Omental fat pad (tissue), 4 donors: ENCODE measurements at places on chromosomes 3 and 15. TPM values are rescaled to one million over a fixed set of nuclear protein-coding genes. Genes with fewer than 3 reads are reported as not detected.

Gene GP5
- total RNA-seq: not detected

GRCh38 chr3:18207226-18207625 is 217.9 kb downstream of the SATB1 start:
- DNase-seq: no peak

Gene GLDN
- 31.5 TPM for total RNA-seq

DNA sequence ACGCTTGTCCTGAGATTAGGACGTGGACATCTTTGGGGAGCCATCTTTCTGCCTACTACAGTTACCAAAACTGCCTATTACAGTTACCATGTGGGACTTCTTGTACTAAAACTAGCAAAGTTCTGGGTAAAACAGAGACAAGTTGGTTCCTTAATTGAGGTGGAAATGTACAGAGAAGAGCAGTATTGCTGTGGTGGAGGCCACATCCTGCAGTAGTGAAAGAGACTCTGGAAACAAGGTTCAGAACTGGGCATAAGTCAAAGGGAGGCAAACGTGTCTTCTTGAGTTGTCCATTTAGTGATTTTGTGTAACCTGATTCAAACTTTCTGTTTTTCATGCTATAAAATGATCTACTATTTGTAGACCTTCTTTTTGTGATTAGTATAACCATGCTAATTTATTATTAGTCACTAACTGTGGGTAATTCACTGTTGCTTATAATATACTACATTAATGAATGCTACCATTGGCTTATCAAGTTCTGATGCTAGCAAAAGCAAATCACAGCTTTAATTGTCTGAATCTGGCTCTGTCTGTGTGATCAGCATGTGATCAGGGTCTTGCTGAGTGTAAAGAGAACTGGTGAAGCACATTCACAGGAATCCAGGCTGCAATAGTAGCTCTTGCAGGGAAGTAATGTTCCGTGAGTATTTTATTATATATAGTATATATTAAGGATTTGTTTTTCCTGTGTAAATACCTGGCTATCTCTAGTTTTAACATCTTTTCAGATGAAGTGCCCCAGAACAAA is 207.9 kb upstream of the GAP43 start:
- DNase-seq: no peak

Gene HCLS1
- 61.5 TPM for total RNA-seq

DNA sequence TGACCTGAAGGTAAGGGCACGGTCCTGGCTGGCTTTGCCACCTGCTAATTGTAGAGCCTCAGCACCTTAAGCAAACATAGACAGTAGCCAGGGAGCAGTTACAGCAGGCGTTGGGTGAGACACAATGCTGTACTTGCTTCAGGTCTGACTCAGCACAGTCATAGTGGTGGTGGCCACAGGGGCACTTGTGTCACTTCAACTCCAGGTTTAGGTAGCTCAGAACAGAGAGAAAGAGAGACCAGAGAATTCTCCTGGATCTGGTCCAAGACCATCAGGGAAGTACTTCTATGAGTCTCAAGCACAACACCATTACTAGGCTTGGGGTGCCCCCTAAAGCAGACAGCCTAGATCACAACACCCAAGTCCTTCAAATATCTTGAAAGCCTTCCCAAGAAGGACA is 204.4 kb downstream of the OTOL1 start:
- no peak for DNase-seq

- DNase-seq: no peak
Measured at GRCh38 chr15:96160800-96161199, 169.7 kb upstream of the NR2F2 start.

DNA sequence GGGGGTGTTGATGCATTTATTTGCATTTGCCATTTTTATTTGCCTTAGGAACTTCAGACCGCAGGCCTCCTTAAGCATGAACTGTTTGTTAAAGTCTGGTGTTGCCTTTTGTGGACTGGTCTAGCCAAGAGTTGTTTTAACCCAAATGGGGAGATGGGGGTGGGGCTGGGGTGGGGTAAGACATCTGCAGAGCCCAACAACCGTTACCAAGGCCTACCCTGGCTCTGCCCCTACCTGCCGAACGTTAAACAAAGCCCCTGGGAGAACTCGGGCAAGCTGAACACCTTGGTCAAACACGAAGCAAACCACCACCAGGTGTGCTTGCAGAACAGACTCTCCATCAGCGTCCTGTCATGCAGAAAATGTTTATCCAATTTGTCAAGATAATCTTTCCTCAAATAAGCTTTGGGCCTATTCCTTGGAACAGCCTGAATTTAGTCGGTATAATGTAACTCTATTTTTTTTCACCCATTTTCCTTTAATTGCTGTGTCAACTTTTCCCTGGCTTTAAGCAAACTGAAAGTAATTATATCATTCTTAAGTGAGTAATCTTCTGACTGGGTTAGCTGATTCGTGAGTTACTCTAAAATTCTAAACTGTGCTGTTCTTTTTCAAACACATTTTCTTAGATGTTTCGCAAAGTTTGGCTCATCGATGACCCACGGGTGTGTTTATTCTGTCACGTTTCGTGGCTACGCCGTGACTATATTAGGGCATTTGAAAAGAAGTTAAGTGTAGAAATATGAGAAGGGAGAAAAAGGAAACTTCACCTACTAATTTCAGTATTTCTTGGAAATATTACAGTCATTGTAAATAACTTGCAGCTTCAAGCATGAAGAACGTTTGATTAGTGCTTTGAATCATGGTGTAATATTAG is 127.6 kb downstream of the SOX2 start:
- DNase-seq: no peak

DNA sequence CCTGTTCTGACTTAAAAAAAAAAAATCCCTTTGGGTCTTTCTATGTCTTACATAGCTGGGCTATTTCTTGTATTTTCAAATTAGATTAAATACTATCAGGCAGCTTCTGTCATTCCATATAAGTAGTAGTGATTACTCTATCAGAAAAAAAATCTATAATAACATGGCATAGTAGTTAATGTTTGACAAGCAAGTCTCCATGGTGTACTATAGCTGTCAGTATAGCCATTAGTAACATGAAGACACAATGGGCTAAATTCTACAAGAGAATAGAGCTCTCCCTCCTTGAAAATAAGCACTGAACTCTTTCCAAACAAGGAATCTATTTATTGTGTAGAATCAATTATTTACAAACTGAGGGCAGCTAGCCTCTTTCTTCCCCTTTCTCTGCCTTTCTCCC is 19.4 kb upstream of the VEPH1 start:
- DNase-seq: no peak

DNA sequence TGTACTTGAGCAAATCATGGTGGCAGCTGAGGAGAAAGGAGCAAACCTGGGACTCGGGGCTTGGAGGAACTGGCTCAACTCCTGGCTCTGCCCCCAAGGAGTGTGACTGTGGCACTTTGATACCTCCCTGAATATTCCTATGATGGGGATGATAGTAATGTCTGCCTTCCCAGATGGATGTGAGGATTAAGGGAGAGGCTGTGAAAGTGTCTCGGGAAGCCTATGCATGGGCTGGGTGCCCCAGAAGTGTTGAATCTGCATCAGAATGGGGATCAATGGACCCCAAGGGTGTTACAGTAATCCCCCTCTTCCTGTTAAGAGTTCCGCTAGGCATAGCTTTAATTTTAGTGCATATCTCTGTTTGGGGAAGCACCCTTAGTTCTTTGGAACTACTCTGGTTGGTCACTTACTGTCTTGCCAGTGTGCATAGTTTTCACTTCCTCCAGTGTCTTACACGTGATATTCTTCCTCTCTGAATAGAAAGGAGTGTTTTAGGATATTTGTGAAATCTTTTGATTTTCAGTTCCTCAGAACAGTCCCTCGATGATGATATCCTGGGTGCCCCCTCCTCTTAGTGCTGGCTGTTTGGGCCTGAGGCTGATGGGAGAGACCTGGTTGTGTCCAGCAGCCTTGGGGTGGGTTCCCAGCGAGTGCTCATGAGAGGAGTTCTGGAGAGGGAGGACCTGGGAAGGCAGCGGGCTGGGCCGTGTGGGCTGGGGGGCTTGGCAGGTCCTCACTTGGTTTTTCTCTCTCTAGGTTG is 97.5 kb downstream of the CHDH start:
- DNase-seq: no peak

Gene SLC28A1
- not detected for total RNA-seq

DNA sequence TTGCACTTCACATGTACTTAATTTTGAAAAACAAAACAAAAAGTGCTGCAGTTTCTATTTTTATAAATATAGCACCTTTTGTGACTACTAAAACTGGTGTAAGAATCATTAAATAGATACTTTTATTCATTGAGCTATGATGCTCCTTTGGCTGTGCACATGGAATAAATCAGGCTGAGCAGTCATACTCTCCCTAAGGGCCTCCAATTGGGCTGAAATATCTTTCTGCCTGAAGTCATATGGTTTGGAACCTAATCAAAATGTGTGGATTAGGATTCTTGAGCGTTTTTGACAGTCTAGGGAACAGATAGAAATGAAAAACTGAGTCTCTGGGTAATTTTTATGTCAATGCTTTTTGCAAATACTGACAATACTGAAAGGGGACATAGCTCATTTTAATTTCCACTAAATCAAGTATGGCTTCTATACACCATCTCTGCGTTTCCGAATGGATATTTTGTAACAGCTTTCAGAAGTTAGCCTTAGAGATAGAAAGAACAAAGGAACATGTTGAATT is 392.2 kb upstream of the ROBO1 start:
- DNase-seq: no peak

DNA sequence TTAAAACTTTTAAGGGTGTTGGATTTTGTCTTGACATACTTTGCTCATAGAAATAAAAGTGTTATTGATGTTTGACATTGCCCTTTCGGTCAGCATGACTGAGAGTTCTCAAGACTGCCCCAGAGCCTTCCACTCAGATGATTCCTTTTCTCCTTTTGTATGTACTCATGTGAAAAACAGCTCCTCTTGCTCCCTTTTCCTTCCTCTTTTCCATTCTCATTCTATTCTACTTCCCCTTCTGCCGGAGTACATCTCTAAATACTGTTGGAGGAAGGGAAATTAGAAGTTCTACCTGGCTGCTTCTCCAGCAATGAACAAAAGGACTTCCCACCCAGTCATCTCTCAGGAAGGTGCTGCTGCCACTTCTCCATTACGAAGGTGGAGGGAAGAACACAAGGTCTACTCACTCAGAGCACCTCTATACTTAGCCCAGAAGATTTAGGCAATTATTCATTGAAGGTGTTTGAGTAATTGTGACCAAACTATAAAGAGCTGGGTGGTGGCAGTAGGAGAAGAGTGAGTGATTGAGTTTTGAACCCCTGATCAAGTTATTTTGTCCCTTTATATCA is 163.8 kb upstream of the MBNL1 start:
- no peak for DNase-seq

DNA sequence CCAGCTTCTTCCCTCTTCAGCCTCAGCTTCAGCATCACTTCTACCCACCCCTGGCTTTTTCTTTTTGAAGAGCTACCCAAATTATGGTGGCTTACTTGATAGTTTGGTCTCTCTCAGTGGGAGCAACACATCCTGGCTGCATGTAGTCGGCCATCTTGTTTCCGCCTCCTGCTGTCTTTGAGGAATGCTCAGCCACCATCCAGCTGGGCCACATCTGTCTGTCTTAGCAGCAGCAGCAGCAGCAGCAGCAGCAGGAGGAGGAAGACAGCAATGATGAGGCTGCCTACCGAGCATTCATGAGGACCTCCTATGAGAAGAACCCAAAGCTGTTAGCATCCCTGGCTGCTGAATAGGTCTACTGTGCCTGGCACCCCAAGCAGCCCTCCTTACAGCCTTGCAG is 19.7 kb downstream of the IL16 start:
- DNase-seq: no peak

- DNase-seq: no peak
Measured at GRCh38 chr3:48990636-48991469, 812 bp downstream of the P4HTM start.

Gene MRPL47
- total RNA-seq: 32.9 TPM

DNA sequence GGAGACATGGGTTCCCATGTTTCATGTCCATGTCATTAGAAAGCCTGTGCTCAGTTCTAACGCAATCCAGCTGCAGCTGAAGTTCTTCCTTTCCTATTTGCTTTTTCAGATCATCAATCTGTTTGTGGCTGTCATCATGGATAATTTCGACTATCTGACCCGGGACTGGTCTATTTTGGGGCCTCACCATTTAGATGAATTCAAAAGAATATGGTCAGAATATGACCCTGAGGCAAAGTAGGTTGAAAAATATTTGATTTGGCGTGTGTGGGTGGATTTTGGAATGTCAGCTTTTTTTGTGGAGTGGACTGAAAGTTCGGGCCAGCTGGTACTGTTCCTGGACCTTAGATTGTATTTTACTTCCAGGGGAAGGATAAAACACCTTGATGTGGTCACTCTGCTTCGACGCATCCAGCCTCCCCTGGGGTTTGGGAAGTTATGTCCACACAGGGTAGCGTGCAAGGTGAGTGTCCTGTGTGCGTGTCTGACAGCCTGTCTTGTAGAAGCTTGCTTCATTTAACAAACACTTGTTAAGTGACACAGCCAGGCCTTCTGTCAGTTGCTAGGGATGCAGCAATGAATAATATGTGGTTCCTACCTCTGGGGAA is 69.6 kb downstream of the CHDH start:
- DNase-seq: no peak

GRCh38 chr15:47587940-47588802 is 129.1 kb upstream of the SEMA6D start:
- no peak for DNase-seq

Gene PHLDB2
- total RNA-seq: 89.5 TPM

GRCh38 chr15:62841269-62841628 is 201.3 kb upstream of the TPM1 start:
- no peak for DNase-seq

Gene AMOTL2
- 99.0 TPM for total RNA-seq

Gene DPPA4
- total RNA-seq: 0.36 TPM

- DNase-seq: no peak
Measured at GRCh38 chr3:50242851-50243542, 7.0 kb downstream of the GNAI2 start.

DNA sequence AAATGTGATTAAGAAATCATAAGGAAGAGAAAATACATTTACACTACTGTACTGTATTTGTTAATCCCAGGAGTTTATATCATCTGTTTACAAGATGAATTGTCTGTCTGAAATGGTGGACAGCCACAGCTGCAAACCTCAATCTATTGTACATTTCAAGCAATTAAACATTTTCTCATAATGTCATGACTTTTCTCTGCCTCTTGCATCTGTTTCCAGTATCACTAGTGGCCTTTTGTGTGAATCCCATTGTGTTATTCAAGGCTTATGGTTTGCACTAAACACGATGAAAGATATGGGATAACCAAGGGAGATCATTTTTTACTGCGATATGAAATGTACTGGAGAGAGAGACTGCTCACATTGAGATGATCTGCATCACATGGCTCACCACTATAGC is 200.2 kb upstream of the LRRN1 start:
- no peak for DNase-seq

DNA sequence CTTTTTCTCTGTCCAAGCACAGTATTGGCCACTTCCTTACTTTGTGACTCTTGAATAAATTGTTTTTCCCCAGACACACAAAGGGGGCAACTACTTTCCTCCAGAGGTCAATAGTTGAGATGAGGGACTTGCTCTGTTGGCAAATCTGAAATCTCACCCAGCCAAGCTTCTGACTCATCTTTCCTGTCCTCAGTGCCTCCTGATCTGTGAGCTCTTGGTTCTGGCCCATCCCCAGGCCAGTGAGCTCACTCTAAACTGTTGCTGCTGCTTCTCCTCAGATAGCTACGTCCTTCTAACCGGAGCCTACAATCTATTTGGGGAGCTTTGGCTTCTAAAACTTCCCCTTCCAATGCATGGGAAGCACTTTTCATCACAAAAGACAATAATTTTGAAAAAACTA is 50.0 kb upstream of the NMD3 start:
- DNase-seq: no peak

GRCh38 chr3:45106874-45107273 is 39.3 kb downstream of the CDCP1 start:
- no peak for DNase-seq
